ENCODE measurements at places on chromosomes 11 and 22.
A peak's percentile ranks its signal among the peaks of the same experiment; 100 is the strongest.

GRCh38 chr11:133895551-133895950, 50.2 kb upstream of the SPATA19 start:
- no peak for DNase-seq

- no peak for DNase-seq
Measured at GRCh38 chr11:1448882-1449281, 37.7 kb downstream of the MOB2 start.

GRCh38 chr11:7639643-7640025, 33.7 kb downstream of the CYB5R2 start:
- DNase-seq = peak; percentile 38

DNA sequence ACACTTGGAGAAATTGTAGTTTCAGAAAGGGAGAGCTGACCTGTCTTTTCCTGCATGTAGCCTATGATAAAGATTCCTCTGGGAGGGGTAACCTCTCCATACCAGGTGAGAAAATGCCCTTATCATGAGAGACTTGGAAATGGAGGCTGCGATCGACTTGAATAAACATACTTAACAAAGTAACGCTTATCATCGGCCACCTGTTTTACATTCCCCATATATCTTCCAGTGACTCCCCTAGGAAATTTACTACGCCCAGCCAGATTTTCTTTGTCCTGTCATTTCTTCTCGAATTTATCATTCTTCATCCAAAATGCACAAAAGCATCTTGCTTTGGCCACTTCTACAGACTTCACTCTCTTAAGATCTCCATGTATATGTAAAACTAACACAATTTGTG, 143.5 kb downstream of the CCDC81 start:
- no peak for DNase-seq

DNA sequence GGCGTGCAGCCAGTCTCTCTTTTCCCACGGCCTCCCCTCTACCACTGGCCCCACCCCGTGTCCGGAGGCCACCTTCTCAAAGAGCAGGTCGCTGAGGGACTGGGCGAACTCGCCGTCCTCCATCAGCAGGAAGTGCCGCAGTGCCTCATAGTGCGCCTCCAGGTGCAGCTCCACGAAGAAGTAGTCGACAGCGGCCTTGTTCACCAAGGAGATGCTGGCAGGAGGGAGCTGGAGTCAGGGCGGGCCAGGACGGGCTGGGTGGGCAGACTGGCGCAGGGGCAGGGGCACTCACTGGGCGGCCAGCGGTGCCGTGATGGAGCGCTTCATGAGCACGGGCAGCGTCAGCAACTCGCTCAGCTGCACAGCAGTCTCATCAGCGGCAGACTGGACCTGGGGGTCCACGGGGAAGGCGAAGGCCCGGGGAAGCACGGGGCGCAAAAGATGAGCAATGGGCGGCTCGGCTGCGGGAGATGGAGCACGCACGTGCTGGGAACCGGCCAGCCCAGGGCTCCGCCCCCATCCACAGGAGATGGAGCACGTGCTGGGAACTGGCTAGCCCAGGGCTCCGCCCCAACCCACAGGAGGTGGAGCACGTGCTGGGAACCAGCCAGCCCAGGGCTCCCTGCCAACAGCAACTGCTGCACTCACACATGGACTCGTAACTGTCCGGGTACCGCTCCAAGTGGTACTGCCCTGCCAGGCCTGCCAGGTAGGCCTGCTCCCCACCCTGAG, 18.4 kb downstream of the SELENOO start:
- peak; percentile 50 for DNase-seq

Data from foreskin keratinocyte (primary cell).